ENCODE measurements at places on chromosomes 2 and 18.

DNA sequence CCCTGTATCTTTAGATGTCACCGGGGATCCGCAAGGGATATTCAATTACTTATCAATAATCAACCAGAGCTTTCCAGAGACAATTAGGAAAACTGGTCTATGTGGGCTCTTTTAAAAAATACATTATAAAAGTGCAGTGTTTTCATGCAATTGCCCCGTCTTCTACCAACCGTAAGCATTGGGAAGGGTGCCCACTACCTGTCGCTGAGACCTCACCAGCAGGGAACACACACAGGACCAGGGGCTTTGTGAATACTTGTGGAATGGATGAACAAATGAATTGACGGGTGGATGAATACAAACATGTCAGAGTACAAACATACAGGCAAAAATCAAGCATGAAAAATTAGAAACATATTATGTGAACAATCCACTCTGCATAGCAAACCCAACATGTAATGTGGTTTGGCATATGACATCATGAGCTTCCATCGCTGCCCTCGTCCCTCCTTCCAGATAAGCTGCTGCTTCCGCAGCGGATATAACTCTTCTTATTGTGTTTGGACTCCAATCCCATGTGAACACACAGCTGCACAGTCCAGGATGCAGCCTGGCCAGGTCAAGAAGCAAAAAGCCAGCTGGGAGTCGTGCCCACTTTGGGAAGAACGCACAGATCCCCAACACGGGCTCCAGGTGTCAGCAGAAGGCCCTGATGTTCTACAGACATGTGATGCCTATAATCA lies 5.3 kb downstream of the FHL2 start:
- DNase-seq: no peak

DNA sequence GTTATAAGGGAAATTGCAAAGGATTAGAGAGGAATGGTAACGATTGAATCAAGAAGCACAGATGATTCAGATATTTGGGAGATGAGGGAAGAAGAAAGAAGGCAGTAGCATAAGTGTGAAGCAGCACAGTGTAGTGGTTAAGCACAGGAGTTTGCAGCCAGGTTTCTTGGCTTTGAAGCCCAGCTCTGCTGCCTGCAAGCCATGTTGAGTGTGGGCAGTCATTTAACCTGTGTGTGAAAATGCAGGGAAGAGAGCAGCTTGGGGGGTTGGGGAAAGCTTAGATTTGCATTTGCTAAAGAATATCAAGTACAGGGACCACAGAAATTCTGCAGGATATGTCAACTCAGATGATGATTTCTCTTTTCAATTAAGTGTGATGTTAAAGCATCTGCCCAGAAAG lies 21.5 kb upstream of the RBMS1 start:
- no peak for DNase-seq

DNA sequence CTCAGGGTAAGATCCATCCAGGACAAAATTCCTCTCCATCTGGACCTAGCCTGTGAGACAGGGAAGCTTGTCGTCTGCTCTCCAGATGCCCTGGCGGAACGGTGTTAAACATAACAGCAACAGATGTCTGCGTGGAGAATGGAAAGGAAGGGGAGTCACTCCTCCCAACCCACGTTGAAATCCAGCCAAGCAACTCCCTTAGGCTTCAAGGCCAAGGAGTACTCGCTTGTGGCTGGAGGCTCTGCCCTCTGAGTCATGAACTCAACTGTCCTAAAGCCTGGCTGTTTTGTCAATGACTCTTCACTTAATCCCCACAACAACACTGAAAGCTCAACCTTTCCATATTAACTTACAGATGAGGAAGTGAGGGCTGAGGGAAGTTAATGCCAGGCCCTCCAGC lies 42.2 kb downstream of the TPO start:
- no peak for DNase-seq

- no peak for DNase-seq
Measured at GRCh38 chr2:170162271-170162632, 15.7 kb upstream of the MYO3B start.

DNA sequence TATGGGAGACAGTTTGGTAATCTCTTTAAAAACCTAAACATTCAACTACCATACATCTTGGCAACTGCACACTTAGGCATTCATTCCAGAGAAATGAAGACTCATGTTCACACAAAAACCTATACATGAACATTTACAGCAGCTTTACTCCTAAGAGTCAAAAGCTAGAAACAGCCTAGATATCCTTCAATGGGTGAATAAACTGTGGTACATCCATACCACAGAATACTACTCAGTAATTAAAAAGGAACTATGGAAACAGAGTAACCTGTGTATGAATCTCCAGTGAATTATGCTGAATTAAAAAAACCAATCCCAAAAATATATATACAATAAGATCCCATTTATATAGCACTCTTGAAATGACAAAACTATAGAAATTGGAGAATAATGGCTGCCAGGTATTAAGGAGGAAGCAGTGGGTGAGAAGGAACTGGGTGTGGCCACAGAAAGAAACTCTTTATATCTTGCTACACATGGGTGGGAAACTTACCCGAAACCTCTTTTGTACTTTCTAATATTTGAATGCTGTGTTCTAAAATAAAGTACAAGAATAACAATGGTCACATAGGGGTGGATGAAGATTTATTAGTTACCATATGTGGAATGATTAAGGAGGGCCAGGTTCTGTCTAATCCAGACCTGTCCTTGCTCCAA lies 13.7 kb downstream of the SESTD1 start:
- no peak for DNase-seq

DNA sequence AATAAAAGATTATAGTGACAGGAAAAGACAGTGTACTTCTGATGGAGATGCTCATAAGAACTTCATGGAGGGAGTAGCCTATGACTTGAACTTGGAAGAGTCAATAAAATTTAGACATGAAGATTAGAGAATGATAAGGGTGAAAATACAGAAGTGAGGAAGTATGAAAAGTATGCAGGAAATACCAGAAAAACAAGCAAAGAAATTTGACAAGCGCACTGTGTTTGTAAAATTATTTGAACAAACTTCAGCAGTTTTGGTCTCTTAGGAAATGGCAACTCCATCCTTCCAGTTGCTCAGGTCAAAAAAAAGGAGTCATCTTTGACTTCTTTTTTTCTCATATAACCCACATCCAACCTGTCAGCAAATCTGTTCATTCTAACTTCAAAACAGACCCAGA lies 864.0 kb upstream of the ZEB2 start:
- no peak for DNase-seq

DNA sequence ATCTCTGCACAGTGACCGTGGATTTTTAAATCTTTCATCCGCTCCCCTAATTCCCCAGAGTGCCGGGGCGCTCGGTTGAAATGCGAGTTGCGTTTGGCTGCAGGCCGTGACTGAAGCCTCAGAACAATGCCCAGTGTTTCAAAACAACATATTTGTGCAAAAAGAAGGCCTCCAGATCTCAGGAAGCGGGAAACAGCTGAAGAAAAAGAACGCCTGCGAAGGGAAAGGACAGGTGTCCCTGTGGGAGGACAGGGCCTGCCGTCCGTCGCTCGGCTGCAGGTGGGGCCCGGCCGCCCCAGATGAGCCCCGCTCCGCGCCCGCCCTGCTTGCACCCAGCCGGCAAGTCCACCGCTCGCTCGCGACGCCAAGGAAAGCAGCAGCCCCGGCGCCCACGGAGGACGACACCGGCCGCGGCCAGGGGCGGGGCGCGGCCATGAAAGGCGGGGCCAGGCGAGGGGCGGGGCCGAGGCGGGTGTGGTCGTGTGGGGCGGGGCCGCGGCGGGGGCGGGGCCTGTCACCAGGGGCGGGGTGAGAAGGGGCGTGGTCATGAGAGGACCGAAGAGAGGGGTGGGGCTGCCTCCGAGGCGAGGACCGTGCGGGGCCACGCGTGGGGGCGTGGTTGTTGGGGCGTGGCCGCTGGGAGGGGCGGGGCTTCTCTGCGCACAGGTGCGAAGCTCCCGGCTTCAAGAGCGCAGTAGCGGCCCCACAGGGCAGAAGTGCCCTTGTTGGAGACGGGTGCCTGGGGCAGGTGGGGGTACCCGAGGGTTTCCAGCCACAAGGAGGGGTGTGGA lies 17.6 kb upstream of the BOK start:
- peak; percentile 59 for DNase-seq

GRCh38 chr2:19785447-19785846 lies 116.3 kb downstream of the TTC32 start:
- DNase-seq: no peak

GRCh38 chr2:235958931-235959410 lies 209.2 kb downstream of the GBX2 start:
- DNase-seq: no peak

DNA sequence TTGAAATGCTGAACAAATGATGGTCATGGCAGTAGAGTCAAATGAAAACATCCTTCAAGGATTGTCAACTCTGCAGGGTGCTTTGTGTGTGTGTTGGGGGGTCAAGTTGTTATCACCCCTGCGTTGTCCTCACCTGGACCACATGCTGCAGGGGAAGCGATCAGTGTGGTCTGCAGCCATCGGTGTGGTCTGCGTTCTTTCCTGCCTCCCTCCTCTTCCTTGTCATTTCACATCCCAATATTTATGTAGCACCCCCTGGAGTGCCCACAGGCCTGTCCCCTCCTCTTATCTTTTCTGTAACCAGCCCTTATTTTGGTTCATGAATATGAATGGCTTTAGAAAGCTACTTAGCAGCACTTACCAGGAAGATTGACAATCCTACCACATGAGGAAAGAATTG lies 38.9 kb downstream of the UGP2 start:
- no peak for DNase-seq

DNA sequence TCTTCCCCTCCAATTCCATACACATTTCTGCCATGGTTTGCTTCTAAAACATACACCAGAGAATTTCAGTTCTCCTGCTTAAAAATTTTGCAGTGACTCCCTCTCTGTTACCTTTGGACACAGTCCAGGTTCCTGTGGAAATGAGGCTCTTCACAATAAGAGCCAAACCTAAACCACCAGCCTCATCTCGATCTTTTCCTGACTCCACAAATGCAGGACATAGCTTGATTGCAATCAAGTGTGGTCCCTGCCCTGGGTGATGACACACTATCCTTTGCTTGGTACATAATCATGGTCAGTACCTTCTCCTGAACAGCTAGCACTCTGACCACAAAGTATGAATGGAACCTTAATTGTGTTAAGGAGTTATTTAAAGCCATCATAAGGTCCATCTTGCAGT lies 134.9 kb upstream of the CHAC2 start:
- DNase-seq: no peak

Measured in prostate gland (tissue), 2 donors.